ENCODE measurements at places on chromosomes 4 and X.

- DNase-seq, result no peak
These were observed 94.9 kb downstream of the EMCN start for GRCh38 chr4:100422894-100423293.

DNA sequence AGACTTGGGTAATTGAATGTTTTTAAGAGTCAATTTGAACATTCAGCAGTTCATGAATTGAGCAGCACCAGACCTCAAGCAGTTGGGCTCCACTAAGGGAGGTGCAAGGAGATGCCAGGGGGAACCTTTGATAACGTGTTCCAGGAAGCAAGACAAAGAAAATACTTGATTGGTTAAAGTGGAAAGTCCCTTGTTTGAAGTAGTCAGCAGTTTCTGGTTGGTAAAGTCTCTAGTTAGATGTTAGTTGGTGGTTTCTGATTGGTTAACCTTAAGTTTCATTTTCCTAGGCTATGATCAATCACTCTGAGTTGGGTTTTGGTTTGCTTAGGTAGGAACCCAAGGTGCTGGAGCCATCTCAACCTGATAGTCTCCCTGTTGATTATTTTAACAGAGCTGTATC is 4.0 kb downstream of the HERC6 start:
- DNase-seq, result no peak

DNA sequence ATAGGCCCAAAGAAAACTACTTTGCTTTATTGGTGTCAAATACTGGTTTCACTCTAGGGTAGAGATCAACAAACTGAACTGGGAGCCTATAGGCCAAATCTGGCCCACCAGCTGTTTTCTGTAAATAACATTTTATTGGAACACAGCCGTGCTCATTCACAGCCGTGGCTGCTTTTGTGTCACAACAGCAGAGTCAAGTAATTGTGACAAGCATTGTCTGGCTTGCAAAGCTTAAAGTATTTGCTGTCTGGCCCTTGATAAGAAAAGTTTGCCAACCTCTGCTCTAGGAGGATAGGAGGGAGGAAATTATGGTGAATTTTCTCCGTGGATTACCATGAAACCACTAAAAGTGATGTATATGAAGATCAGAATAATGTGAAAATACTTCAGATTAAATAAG is 53.4 kb downstream of the GPAT3 start:
- DNase-seq, result no peak

- DNase-seq, result no peak
These were observed 563 bp downstream of the FAM13A start for GRCh38 chr4:89056292-89056952.

- no peak for DNase-seq
These were observed 90.7 kb downstream of the WFS1 start for GRCh38 chr4:6360385-6360784.

GRCh38 chr4:22391551-22391950 is 124.3 kb downstream of the ADGRA3 start:
- no peak for DNase-seq

DNA sequence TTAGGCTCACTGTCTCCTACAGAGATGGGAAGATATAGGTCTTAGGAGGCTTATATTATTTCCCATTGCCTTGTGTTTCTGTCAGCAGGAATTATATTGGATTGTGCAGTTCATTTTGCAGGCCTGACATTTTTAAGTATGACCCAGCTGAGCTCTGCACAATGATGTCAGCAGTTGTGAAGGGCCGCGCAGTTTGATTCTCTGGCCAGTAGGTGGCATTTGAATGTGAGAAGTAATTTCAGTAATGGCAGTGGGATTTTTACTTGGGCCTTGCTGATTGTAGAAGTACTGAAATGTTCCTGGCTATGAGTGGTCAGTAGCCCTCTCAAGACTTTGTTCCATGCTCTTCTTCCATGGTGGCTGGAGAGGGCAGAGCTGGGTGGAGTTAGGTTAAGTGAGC is 247.2 kb upstream of the MTMR8 start:
- no peak for DNase-seq

GRCh38 chr4:25129917-25130316 is 30.3 kb downstream of the SEPSECS start:
- DNase-seq, result no peak

- DNase-seq, result no peak
These were observed 525.7 kb downstream of the PPARGC1A start for GRCh38 chr4:23364167-23364566.

DNA sequence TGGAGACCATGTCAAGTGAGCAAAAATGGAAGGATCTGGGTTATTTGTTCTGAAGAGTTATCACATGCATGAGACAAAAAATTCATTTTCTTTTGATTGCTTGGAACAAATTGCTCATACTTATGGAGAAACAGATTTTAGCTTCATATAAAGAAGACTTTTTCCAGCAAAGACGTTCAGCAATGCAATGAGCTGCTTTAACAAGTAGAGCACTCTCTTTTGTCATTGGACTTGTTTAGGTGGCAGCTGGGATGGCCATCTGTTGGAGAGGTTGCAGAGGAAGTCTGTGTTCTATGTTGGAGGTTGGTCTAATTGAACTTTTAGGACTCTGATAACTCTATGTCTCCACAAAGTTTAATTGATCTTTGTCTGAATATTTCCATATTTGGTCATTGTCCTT is 19.9 kb upstream of the CEP135 start:
- no peak for DNase-seq

DNA sequence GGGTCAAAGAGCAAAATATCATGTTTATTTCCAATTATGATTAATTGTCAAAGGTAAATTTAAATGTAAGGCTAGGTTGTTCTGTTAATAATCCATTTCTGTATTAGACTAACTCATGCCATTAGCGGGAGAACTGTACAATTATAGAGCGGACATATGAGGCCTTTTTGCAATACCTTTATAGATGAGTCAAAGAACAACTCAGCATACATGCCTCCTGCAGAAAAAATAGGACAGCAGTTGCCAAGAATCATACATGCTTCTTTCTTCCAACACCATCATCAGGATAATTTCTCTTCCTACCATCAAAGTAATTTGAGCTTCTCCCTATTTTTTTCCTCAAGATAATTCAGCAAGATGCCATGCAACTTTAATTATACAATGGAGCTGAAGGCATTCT is 917.8 kb downstream of the ADGRL3 start:
- DNase-seq, result no peak

- DNase-seq, result no peak
These were observed 87.5 kb upstream of the DHX15 start for GRCh38 chr4:24671849-24672248.

- DNase-seq, result no peak
These were observed 125.1 kb downstream of the CAMK2D start for GRCh38 chr4:113636438-113636818.

- no peak for DNase-seq
These were observed 7.5 kb downstream of the USP26 start for GRCh38 chrX:133089411-133089810.

DNA sequence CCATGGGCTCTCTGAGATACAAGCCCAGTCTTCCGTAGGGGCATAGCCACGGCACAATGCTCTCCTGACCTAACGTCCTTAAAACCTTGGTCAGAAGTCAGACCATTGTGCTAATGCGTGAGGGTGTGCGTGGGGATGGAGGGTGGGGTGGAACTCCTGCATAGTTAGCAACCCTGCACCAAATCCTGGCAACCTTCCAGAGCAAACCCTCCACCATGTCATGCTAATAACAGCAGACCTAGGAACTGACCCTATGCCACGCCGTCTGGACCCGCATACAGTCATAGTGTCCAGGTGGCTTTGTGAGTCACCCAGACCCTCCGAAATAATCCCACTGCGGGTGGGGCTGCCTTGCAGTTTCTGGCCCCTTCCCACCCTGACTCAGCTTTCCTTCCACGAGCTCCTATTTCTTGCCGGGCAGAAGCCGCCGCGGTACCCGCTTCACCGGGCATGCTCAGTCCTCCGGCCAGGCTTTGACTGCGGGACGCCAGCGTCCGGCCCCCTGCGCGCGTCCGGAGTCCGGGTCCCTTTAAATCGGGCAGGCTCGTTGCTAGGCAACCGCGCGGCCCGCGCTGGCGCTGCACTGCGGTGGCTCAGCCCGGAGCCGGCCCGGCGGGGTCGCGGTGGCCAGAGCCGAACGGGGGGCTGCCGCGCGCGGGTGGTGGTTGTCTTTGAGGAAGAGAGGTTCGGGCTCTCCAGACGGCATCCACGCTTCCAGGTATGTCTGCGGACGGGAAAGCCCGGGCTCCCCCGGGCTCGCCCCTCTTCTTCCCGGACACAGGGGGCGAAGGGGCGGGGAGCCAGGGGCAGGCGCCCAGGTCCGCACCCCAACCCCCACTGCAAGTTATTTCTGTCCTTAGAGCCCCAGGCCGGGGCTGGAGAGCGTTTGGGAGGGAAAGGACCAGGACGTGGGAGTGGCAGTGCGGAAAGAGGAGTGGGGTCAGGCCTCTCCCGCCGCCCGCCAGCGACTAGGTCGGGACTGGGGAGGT is at the start of gene CCDC160:
TSS of gene CCDC160 (plus strand) at position 557 of the 989 bp plus-strand sequence. CDS start 7,619 bp downstream, outside the sequence.
- DNase-seq, result no peak

DNA sequence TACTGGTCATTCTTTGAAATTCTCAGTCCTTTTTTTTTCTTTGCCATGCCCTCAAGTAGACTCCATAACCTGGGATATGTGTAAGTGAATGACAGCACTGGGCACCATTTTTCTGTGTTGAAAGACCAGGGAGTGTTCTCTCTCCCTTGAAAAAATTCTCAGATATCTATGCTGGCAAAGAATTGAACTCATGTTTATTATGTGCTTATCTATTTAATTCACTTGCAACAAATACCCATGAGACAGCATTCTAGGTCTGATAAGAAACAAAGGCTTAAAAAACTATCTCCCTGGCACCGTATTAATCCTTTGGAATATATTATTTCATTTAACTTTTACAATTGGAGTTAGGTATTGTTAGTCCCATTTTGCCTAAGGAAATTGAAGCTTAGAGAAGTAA is 36.7 kb downstream of the LARP7 start:
- no peak for DNase-seq

- no peak for DNase-seq
These were observed 57.5 kb downstream of the ACOX3 start for GRCh38 chr4:8383016-8383415.

GRCh38 chrX:17443556-17443955 is 68.6 kb downstream of the NHS start:
- DNase-seq, result no peak

DNA sequence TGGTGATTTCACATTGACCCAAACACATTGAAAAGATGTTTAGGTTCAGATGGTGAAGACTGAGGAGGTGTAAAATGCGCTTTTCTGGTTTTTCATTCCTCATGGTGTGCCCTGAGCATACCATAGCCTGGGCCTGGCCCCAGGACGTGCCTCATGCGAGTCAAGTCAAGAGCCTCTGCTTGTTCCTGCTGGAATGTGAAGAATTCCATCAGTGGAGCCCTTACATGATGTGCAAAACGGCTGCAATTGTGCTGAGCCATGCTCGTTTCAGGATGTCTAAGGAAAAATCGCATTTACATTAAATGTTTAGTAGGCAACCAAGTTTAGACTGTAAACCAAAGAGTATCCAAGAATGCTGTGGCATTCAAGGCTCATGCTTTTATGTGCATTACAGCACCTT is 34.9 kb downstream of the GYG2 start:
- no peak for DNase-seq

- DNase-seq, result no peak
These were observed 30.8 kb downstream of the RBBP7 start for GRCh38 chrX:16839219-16839851.

DNA sequence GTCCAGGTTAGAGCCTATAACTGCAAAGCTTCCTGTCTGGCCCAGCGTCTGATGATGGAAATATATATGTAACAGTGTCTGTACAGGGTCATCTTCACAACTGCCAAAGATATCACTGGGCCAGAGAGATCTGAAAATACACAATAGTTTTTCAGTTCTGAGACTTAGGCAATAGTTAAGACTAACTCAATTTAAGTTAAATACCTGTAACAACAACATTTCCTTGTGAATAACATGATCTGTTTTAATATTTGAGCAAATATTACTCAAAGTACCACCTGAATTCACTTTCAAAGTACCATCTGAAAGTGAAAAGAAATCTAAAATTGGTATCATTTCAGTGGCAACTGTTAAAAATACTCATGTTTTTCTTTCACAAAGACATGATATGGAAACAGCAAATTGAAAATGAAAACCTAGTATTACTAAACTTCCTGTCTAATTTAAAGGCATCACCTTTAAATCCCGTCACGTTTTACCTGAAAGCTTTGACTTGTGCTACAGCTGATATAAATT is 9.6 kb downstream of the ZAR1 start:
- no peak for DNase-seq

DNA sequence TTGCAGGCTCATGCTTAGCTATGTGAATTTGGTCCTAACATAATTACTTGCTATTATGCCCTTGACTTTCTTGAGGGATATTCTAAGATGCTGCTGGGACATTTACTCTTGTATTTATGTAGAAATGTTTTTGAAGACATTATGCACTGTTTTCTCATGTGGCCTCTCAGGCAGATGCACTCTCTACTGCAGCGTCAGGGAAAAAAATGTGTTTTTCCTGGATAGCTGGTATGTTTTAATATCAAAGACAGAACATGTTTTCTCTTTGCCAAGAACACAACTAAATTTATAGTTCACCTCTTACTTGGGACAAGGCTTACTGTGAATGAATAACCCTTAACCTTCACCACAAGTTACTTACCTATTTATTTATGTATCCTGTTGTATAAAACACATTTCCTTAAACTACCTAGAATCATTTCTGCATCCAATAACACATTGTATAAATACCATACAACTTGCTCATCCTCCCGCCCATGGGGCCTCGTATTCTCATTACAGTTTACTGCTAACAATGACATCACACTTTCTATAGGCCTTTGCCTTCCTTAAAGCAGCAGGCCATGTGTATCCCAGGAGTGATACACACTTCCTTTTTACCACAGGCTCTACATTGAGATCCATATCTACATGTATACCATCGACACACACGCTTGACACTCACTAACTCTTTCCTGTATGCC is 178.7 kb downstream of the SLIT2 start:
- DNase-seq, result no peak

DNA sequence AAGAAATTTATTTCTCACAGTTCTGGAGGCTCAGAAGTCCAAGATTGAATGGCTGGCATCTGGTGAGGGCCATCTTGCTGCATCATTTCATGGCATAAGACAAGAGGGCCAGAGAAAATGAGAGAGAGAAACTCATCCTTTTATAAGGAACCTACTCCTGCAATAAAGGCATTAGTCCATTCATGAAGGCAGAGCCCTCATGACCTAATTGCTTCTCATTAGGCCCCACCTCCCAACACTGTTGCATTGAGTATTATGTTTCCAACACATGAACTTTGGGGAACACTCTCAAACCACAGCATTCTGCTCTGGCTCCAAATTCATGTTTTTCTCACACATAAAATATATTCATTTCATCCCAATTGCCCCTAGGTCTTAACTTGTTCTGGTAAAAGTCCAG is 14.2 kb downstream of the RNF175 start:
- no peak for DNase-seq

- no peak for DNase-seq
These were observed 183.1 kb upstream of the MXRA5 start for GRCh38 chrX:3529466-3530010.
